Putamen (tissue), 1 donor: ENCODE measurements at places on chromosomes 11 and 22.
A peak's percentile ranks its signal among the peaks of the same experiment; 100 is the strongest.

DNA sequence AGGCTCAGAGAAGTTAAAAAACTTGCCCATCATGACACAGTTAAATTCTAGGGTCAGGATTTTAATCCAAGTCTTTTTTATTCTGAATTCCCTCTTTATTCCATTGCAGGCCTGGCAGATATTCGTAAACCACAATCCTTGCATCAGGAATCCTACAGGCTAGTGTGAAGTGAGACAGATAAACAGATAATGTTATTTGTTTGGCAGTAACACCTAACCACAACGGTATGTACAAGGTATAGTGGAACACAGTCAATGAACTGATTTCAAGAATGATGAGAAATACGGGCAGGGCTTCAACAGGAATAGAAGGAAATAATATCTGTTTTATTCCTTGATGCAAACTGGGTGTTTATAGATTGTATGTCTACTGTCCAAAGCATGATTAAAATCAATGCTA is 32.0 kb upstream of the NARS2 start:
- no peak for DNase-seq

- DNase-seq, result no peak
Observed at GRCh38 chr11:105720096-105720495, 110.2 kb downstream of the GRIA4 start.

- DNase-seq, result no peak
Observed at GRCh38 chr22:40635940-40636379, 559 bp downstream of the MRTFA start.

DNA sequence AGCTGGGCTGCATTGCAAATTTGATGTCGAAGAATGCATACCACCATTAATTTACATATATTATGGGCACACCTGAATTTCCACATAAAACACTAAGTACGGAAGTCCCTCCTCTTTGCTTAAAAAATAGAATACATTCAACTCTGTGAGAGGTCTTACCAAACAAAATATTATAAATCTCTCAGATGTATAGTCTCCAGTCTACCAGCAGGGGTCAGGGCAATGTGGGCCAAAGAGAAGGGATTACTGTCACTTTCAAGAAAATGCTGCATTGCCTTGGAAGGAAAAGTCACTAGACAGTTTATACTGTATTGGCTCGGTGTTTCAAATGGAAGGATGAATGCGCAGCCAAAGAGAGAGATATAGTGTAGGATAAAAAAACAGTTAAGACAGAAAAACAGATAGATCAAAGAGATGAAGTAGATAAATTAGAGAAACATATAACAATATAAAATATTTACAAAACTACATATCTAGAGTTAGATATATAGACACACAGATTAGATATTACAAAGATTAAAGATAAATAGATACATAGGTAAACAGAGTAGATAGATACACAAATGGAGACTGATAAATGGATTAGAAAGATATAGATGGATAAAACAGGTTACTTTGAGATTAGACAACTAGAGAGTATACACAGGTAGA is 20.9 kb downstream of the SERGEF start:
- DNase-seq, result peak; percentile 34

- DNase-seq, result no peak
Observed at GRCh38 chr11:30479899-30480298, 106.3 kb downstream of the MPPED2 start.

- DNase-seq, result no peak
Observed at GRCh38 chr11:127625402-127625801, 624.8 kb upstream of the KIRREL3 start.

GRCh38 chr11:122100756-122101080 is 15.3 kb downstream of the BLID start:
- DNase-seq, result peak; percentile 77

DNA sequence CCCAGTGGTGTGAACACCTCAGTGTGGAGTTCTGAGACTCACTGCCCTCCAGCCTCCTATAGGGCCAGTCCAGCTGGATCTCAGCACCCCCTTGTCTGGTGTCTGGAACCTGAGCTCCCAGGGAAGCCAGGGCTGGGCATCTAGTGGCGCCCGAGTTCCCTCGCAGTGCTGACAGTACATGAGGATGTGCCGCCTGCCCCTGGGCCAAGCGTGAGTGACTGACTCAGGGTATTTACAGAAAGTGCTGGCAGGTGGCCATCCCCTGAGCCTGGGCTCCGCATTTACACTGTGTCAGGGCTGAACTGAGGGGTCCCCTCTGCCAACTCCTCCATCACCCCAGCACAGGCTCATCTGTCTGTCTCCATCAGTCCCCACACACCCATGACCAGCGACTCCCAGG is 185.3 kb downstream of the BRD1 start:
- no peak for DNase-seq
